ENCODE measurements at places on chromosomes 4 and X.

DNA sequence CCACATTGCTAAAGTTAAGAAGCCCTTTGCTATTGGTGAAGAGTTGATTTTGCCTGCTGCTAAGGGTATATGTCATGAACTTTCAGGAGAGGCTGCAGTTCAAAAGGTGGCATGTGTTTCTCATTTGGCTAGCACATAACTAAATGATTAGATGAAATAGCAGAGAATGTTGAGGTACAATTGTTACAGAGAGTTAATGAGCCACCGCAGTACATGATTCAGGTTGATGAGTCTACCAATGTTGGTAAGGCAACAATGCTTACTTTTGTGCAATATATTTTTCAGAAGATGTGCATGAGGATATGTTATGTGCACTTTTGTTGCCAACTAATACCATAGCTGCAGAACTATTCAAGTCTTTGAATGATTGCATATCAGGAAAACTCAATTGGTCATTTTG is 21.1 kb upstream of the CXCL2 start:
- DNase-seq = no peak

- DNase-seq = no peak
Observed at GRCh38 chrX:76366972-76367371, 60.5 kb upstream of the MAGEE1 start.

DNA sequence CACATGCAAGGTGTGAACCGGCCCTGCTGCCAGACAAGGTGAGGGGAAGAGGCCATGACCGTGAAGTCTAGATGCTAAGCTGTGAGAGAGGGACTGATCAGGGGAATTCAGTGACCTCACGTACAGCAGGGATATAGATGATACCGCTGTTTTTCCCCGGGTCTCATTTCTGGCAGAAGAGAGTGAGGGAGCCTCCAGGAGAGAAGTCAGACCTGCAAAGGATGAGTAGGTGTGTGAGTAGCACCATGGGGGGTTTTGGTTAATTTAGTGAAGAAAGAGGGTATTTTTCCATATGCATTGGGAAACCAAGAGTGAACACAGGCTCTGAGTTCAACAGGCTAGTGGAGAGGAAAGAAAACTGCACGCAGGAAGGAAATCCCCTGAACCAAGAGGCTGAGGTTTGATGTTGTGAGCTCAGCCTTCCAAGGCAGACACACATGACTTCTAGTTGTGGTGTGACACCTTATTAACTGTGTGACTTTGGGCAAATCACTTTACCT is 127.6 kb upstream of the GATB start:
- DNase-seq = no peak

DNA sequence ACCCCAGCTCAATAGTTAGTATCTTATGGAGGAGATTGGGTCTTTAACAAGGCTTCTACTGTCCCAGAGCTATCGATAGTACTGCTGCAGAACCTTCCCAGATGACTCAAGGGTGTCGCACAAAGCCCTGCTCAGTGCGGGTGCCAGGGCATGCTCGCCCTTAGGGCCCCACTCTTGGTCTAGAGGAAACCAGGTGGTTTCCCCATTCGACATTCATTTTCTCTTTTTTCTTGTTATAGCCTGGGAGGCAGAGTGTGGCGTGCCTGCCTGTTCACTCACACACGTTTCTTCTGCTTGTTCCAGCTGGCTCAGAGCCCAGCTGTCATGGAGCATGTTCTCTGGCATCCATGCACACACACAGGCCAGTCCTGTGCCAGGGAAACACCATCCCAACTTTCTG is 144.5 kb downstream of the SMIM20 start:
- no peak for DNase-seq

- no peak for DNase-seq
Observed at GRCh38 chr4:176011529-176011928, 54.1 kb upstream of the WDR17 start.

DNA sequence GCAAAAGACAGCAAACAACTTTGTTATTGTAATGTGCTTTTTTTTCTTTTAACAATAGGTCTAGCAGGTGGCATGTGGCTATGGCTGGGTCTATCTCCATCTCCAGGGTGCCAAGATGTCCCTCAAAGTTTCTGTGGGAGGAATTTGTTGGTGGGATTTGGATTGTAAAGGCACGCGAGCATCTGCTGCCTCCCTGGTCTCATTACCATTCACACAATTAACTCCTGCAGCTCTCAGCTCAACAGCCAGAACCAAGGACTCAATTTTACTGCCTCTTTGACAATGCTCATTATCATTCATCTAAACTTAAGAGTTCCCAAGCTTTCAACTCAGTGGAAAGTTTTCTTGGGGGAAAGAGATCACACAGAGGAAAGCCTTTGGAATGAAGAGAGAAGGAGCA is 10.9 kb upstream of the PCDH18 start:
- no peak for DNase-seq

- no peak for DNase-seq
Observed at GRCh38 chr4:87266986-87267385, 46.6 kb upstream of the KLHL8 start.

DNA sequence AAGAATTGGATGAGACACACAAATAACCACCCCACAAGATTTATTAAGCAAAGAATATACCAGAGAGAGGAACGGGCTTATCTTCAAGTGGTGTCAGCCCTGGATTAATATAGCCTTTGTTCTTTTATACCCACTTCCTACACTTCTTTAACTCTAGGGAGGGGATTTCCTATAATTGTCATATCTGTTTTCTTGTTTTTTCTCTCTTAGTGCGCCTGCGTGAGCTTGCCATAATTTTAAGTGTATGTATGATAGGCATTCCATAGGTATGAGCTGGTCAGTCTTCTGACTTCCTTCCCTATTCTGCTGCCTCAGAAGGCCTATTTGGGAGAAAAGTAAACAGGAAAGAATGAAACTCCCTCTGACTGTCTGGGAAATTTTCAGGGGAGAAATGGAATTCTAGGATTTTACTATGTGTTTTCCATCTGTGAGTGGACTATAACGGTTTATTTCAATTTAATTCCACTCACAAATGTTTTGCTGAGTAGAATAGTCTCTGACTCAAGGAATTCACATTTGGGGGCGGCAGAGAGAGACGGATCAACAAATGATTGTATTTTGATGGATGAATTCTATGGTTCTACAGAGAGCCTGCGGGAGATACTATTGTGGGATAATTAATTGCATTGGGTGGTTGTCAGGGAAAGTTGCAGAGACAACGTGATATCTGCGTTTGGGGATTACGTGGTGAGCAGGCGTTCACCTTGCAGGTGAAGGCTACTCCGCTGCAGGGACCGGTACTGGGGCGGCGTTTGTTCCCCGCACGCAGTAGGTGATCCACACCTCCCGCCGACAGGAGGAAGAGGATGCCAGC is 626 bp upstream of the CEP135 start:
- peak; percentile 69 for DNase-seq

- no peak for DNase-seq
Observed at GRCh38 chrX:31199056-31199839, 127.4 kb upstream of the FTHL17 start.

DNA sequence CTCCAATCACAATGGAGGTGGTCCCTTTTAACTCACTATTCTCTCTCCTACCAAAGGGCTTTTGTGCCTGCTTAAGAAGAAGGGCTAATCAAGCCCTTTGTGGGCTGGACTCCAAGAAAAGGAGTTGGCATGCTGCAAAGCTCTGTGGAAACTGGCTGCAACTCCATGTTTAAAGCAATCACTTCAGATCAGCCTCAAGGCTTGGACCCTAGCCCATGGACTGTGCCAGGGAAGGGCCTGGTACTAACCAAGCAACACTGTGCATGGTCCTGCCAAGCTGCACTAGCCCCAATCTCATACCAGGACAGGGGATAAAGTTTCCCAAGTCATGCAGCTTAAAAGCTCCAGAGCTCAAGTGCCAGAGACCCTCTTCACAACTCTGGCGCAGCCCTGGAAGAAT is 86.7 kb downstream of the ATP8A1 start:
- no peak for DNase-seq

- peak; percentile 68 for DNase-seq
Observed at GRCh38 chr4:156970501-156971164, 966 bp downstream of the PDGFC start.

GRCh38 chr4:40530961-40531635 is 98.6 kb downstream of the RBM47 start:
- no peak for DNase-seq

- DNase-seq = no peak
Observed at GRCh38 chr4:87502580-87503238, 26.5 kb downstream of the SPARCL1 start.

DNA sequence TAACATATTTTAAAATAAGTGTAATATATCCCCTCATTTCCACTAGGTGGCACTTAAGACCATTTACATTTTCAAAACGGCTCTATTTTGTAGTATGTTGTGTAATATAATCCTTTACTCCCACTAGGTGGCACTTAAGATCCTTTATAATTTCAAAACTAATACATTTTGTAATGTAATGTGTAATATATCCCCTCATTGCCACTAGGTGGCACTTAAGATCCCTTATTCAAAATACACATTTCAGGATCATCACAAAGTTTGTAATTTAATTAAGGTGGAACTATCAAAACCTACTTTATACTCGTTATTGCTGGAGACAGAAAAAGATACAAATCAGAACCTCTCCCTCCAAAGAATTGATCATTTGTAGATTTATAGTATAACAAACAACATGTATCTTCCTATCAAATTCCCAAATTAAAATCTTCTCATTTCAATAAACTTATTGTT is 132.5 kb downstream of the ARHGAP6 start:
- DNase-seq = peak; percentile 45

DNA sequence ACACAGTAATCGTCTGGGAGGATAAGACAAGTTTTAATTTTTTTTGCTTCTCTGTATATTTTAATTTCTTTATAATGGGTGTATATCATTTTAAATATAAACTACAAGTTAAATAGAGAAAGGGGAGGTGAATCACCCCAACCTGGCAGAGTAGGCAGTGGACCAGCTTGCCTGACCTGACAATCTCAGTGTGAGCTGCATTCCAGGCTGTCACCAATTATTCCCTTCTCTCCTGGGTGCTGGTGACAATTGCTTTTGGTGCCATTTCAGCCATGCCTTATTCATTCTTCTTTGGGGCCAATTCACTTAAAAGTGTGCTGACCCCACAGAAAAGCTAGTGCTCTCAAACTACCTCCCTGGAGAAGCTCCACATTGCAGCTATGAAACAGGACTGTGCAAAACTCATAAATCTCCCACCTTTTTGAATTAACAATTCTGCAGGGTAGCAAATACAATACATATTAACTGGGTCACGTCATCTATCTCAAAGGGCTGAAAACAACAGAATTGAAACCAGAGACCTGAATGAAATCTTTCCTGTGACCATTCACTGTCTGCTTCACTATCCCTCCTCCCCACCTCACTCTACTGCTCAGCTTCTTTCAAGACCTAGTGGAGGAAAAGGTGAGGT is 359.0 kb downstream of the HS3ST1 start:
- DNase-seq = no peak

GRCh38 chr4:112951362-112952312 is 97.8 kb upstream of the ANK2 start:
- peak; percentile 10 for DNase-seq

DNA sequence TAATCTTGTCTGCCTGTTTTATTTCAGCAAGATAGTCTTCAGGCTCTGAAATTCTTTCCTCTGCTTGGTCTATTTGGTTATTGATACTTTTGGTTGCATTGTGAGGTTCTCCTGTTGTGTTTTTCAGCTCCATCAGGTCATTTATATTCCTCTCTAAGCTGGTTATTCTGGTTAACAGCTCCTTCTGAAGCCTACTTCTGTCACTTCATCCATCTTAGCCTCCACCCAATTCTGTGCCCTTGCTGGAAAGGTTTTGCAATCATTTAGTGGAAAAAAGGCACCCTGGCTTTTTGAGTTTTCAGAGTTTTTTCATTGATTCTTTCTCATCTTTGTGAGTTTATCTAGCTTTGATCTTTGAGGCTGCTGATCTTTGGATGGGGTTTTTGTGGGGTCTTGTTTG is 647.7 kb downstream of the SPRY1 start:
- DNase-seq = no peak

DNA sequence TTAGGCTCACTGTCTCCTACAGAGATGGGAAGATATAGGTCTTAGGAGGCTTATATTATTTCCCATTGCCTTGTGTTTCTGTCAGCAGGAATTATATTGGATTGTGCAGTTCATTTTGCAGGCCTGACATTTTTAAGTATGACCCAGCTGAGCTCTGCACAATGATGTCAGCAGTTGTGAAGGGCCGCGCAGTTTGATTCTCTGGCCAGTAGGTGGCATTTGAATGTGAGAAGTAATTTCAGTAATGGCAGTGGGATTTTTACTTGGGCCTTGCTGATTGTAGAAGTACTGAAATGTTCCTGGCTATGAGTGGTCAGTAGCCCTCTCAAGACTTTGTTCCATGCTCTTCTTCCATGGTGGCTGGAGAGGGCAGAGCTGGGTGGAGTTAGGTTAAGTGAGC is 247.2 kb upstream of the MTMR8 start:
- DNase-seq = no peak

- no peak for DNase-seq
Observed at GRCh38 chrX:135330706-135331105, 21.4 kb downstream of the ETDC start.

- peak; percentile 67 for DNase-seq
Observed at GRCh38 chr4:113355550-113356371, 306.3 kb downstream of the ANK2 start.

DNA sequence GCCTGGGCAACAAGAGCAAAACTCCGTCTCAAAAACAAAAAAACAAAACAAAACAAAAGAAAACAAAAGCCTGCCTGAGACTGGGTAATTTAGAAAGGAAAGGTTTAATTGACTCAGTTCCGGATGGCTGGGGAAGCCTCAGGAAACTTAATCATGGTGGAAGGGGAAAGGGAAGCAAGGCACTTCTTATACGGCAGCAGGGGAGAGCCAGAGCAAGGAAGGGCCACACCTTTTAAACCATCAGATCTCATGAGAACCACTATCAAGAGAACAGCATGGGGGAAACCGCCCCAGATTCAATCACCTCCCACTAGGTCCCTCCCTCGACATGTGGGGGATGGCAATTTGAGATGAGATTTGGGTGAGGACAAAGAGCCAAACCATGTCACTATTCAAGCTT is 122.2 kb downstream of the UBE2K start:
- DNase-seq = no peak

Measured in AG08396 (cell line).